Activated CD8-positive, alpha-beta memory T cell treated with anti-CD3 and anti-CD28 coated beads for 1 hour (primary cell): ENCODE measurements at places on chromosomes 2 and 18.

- DNase-seq: no peak
Observed at GRCh38 chr2:151484100-151484499, 74.4 kb downstream of the RIF1 start.

DNA sequence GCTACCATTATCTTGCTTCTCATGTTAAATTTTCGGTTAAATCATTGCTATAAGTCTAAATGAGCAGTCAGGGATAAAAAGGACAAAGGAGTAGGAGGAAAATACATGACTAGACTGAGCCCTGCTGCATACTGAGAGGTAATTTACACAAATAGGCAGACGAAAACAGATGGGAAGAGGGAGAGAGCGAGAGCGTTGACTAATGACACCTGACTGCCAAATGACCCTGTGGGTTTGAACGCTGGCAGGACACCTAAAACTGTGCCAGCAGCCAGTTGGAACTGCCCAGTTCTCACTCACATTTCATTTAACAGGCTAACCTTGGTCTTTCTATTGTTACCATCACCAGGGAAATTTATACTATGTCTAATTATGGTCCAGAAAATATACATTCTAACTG lies 978.2 kb downstream of the CPS1 start:
- DNase-seq: no peak

DNA sequence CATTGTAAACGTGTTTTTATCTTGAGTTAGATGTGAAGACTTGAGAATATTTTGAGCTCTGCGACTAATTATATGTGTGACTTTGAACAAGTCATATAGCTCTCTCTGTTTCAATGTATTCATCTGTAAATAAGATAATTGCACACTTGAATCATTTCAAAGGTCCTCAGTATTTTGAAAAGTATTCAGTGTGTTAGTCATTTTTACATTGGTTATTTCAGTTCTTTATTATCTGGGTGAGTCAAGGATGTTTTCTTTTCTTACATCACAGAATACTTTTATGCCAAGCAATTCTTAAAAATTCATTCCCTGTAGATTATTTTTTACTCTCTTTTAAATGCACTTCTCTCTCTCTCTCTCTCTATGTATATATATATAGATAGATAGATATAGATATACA lies 1098.0 kb upstream of the ZEB2 start:
- no peak for DNase-seq

DNA sequence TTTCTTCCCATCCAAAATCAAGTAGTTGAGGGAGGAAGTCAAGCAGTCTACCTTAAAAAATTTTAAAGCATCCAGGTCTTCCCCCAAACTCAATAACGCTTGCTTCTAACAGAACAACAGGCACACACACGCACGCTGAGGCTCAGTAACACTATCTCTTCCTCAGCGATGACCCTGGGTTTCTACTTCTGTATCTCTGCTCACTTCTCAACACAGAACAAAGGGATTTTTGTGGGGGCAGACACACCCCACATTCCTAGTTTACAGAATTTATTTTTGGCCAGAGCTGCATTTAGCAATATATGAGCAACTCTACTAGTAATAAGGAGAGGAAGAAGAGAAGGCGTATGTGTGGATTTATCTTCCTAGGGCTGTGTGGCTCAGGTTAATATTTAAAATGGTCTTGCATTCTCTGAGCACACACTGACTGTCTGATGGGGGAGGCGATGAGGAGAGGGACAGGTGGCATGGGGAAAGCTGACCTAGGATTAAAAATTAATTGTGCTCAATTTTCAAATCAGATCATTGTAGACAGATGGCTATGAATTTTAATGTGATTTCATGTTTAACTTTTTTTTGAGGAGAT lies 71.3 kb upstream of the PPM1B start:
- DNase-seq: no peak

- no peak for DNase-seq
Observed at GRCh38 chr2:100339823-100340222, 17.5 kb upstream of the LONRF2 start.

DNA sequence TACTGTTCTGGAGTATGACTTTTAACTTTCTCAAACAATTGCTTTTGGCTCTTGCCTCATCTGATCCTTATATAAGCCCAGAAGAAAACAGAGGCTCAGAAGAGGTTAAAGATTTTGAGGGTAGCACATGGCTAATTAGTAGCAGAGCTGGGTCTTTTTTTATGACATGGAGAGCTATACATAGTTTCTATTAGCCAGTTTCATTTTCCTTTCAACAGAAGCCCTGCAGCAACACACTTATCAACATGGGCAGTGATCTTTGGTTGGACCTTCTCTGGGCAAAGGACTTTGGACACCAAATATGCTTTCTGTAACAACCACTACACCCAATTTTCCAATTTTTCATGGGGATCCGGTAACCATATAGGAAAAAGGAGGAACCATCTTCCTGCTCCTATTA lies 64.9 kb downstream of the NCKAP5 start:
- DNase-seq: no peak

- DNase-seq: no peak
Observed at GRCh38 chr18:46360102-46360699, 256.0 kb downstream of the HAUS1 start.

DNA sequence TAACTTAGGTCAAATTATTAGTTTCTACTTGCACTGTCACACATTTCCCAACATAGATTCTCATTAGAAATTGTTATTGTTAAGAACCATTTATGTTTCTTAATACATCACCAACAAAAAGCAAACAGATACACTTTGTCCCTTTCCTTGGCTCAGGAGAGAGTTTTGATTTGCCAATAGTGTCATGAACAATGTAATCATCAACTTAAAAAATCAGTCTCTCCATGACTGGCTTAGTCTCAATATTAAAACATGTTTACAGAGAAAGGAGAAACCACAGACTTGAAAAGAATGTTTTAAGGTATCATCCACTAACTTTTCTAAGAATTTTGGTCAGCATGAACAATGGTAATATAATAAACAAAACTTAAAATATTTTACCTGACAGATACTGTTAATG lies 416.5 kb upstream of the KCNH7 start:
- DNase-seq: no peak

DNA sequence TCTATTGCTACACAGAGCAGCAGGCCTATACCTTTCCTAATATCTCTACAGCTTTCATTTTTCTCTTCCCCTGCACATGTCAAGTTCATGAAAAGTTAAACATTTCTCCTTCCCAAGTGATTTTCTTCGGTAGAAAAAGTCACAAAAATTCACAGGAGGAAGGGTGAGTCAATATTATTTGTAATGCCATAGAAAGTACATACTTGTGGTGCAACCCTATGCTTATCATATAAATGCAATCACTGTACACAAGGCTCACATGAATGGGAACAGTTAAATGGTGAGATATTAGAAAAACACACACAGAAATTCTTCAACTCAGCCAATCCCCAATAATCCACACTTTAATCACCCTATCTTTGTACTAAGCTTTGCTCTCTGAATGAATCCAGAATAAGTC lies 651.6 kb downstream of the LRRTM4 start:
- DNase-seq: no peak

DNA sequence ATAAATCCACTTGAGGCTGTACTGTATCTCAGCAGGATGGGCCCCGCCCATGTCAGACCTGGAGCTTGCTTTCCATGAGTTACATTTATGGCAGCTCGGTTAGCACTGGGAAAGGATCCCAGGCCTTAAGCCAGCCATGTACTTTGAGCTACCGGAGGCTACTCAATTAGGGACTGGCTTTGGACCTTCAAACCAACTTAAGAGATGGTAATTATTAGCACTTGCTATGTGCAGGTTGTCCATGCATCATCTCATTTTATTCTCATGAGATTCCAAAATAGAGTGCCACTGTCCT lies 64.4 kb downstream of the ACTR2 start:
- no peak for DNase-seq

- no peak for DNase-seq
Observed at GRCh38 chr2:217805668-217806481, 196.9 kb downstream of the TNS1 start.

DNA sequence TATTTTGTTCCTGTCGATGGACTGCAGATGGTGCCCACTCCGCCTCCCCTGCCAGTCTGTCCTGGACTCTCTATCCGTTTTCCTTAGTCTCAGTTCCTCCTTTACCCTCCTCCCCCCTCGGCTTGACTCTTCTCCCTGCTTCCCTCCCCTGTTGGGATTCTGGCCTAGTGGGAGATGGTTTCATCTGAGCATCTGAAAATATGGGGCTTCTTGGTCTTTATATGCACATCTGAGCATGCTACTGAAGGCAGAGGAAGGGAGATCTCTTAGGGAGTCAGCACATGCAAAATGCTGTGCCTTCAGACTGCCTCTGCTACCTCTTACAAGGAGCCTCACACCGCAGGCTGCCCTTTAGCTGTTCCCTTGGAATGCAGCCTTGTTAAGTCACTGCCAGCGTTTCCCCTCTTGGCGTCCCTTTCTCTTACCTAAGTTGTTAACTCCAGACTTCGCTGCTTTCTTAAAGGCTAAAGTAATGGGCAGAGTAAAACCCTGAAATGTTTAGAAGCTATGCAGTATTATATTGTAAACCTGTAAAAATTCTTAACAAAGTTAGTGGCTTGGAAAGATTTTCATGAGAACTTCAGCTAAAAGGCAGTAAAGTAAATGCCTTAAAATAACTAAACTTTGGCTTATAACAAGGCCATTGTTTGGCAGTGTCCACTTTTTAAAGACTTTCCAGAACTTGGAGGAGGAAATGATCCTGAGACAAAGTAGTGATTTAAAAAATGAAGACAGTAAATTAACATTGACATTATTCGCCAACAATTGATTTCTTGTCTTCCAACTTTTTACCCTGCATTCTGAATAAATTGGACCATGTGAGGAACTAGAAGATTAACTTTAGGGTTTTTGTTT lies 49.8 kb downstream of the LDLRAD4 start:
- no peak for DNase-seq

- no peak for DNase-seq
Observed at GRCh38 chr2:104859291-104859765, 5.4 kb downstream of the POU3F3 start.

- no peak for DNase-seq
Observed at GRCh38 chr18:59093668-59094067, 46.0 kb upstream of the SEC11C start.

DNA sequence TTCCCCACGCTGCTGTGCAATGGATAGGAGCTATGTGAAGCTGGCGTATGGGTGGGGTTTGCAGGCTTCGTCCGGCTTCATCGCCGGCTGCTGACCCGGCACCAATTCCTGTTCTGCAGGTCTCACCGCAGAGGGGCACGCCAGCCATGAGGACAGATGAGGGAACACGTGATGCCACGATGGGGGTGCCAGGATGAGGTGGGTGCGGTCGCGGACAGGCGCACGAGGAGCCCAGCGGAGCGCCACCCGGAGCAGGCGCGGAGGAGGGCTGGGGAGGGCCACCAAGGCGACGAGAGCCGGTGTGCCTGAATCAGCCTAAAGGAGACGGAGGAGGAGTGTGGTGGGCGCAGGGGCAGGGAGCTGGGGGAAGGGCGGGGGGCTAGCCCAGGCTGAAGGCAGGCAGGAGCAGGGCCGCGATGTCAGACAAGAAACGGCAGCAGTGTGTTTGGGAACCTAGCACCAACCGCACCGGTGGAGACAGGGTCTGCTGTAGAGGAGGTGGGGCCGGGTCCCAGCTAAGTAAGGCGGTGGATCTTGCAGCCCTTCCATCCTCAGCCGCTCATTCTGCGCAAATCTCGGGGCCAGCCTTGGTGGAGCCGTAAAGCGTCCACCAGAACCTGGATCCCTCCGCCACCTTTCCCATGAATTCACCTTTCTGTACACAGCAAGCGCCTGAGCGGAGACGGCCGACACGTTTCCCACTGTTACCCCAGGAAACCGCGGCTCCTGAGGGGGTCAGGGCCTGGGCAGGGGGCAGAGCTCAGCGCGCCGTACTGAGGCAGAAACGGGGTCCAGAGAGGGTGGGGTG lies 17.0 kb upstream of the CD8A start:
- DNase-seq: no peak
